ENCODE measurements at places on chromosomes 6 and 20.

GRCh38 chr20:44407402-44408184 is 52.1 kb downstream of the HNF4A start:
- DNase-seq: no peak

GRCh38 chr6:44131892-44132291 is 4.5 kb downstream of the TMEM63B start:
- no peak for DNase-seq

DNA sequence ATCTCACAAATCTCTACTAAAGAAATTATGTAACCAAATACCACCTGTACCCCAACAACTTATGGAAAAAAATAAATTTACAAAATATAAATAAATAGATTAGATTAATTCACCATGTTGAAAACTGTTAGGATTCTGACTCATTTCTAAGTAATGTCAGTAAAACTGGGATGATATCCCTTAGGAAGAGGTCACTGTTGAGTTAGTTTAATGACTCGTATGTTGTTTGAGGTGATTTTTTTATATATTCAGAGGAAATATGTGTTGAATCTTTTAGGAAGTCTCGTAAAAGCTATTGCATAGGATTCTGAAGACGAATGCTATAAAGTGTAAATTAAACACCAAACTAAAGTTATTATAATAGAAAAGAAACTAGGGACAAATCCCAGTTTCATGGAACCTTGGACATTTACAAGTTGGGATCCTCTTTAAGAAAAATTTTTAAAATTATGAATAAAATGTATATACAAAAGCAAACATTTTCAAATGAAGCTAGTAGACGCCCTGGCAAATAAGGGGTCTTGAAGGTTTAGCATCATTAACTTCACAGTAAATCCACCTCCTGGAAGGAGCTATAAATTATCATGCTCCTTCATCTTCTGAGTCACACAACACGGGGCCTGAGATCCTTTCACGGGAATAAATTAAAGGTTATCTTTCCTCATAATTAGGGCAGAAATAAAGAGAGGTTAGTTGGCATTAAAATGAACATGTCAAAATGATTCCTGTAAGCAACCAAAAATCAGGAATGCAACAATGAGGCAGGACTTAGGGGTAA is 37.0 kb upstream of the POU3F2 start:
- DNase-seq: no peak

- DNase-seq: no peak
These were observed 10.0 kb downstream of the BICRAL start for GRCh38 chr6:42791706-42792320.

- DNase-seq: no peak
These were observed 41.2 kb upstream of the MTRF1L start for GRCh38 chr6:153043719-153044118.

GRCh38 chr6:106560996-106561685 is 68.2 kb downstream of the RTN4IP1 start:
- no peak for DNase-seq

DNA sequence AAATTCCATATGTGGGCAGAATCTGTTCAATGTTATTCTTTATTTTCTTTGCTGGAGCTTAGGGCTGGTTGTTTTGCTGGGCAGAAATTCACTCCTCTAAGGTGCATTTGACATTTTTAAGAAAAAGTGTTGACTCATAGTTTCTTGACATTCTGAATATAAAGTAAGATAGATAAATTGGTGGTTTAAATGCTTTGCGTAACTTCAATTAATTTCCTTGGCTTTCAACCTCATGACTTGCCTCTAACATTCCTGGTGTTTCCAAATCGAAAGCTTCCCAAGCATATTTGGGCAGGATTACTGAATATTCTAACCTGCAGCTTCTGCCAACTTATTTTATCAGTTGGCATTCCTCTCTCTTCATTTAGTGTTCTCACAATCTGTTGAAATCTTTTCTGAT is 718.7 kb upstream of the ADGRB3 start:
- DNase-seq: no peak

GRCh38 chr20:18103497-18103896 is 34.2 kb upstream of the KAT14 start:
- DNase-seq: no peak

- DNase-seq: no peak
These were observed 84.6 kb downstream of the PDE7B start for GRCh38 chr6:135935941-135936601.

- no peak for DNase-seq
These were observed 130.4 kb downstream of the INSM1 start for GRCh38 chr20:20498076-20498861.

GRCh38 chr6:14467591-14467990 is 350.0 kb downstream of the CD83 start:
- DNase-seq: no peak

Data from GM12864 (cell line).